ENCODE measurements at places on chromosomes 12 and 14. TPM values are rescaled to one million over a fixed set of nuclear protein-coding genes. Genes with fewer than 3 reads are reported as not detected.

Gene DHH
- 1.1 TPM for total RNA-seq

Gene NXPH4
- not detected for total RNA-seq

Gene VRTN
- total RNA-seq, result not detected

Gene LRP1-AS
- not detected for total RNA-seq

Gene DIO2
- total RNA-seq, result not detected

Gene SERPINA12
- not detected for total RNA-seq

Gene LUM
- total RNA-seq, result not detected

Gene MANSC1
- total RNA-seq, result 0.45 TPM

Gene OAS1
- total RNA-seq, result 3.4 TPM

DNA sequence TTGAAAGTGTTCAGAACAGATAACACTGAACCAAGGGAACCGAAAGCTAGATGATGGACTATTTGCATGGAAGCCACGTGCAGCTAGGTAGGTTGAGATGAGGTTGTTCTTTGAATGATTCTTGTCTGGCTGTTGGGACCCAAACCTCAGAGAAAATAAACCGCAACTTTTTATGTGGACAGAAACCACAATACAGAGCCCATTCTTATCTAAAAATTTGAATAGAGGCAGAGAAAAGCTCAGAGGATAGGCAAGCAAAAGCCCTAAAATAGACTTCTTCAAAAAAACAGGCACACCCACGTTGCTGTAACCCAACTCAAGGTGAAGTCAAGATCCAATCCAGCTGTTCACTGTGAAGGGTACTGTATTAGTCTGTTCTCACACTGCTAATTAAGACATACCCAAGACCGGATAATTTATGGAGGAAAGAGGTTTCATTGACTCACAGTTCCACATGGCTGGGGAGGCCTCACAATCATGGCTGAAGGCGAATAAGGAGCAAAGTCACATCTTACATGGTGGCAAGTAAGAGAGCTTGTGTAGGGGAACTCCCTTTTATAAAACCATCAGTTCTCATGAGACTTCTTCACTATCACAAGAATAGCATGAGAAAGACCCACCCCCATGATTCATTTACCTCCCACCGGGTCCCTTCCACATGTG lies 353.8 kb downstream of the AACS start:
- no peak overlapping the region for H3K4me3 ChIP-seq
- DNase-seq, result no peak
- no peak overlapping the region for H3K27ac ChIP-seq

- H3K36me3 ChIP-seq, result no peaks in the 10 kb centered on the region
- DNase-seq, result no peak
- H3K27ac ChIP-seq, result no peak overlapping the region
- no peak overlapping the region for H3K4me3 ChIP-seq
- H3K27me3 ChIP-seq, result peaks cover 2% of the 10 kb centered on the region
Measured at GRCh38 chr14:74526854-74527585, 33.5 kb downstream of the ISCA2 start.

DNA sequence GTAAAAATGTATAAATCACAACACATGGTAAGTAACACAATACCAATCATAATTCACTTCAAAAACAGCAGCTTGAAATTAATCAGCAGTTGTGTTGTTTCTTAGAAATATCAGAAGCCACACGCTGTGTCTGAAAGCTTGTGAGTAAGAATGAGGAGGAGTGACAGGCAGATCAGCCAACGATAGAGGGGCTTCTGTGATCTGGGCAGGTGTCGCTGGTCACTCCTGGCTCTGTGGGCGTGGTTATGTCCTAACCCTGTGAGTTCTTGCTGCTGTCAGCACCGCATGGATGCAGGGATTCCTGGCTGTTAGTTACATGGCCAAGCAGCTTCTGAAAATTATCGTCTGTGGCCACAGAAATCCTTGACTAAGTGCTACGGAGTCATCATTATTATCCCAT lies 123.4 kb downstream of the SLC25A47 start:
- no peak overlapping the region for H3K4me3 ChIP-seq
- no peaks in the 10 kb centered on the region for H3K27me3 ChIP-seq
- no peak for DNase-seq
- no peaks in the 10 kb centered on the region for H3K36me3 ChIP-seq

GRCh38 chr12:82745807-82746206 lies 59.1 kb downstream of the TMTC2 start:
- H3K4me3 ChIP-seq, result no peak overlapping the region
- no peaks in the 10 kb centered on the region for H3K27me3 ChIP-seq
- no peak for DNase-seq
- no peaks in the 10 kb centered on the region for H3K4me1 ChIP-seq

DNA sequence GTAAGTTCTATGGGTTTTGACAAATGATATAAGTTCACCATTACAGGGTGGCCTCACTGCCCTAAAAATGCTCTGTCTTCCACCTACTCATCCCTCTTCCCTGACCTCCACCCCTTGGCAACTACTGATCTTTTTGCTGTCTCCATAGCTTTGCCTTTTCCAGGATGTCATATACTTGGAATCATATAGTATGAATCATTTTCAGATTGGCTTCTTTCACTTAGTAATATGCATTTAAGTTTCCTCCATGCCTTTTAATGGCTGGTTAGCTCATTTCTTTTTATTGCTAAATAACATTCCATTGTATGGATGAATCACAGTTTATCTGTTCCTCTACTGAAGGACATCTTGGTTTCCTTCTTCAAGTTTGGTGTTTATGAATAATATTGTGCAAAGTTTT lies 14.0 kb upstream of the PEX5 start:
- H3K4me3 ChIP-seq, result no peak overlapping the region
- DNase-seq, result no peak
- no peaks in the 10 kb centered on the region for H3K4me1 ChIP-seq

DNA sequence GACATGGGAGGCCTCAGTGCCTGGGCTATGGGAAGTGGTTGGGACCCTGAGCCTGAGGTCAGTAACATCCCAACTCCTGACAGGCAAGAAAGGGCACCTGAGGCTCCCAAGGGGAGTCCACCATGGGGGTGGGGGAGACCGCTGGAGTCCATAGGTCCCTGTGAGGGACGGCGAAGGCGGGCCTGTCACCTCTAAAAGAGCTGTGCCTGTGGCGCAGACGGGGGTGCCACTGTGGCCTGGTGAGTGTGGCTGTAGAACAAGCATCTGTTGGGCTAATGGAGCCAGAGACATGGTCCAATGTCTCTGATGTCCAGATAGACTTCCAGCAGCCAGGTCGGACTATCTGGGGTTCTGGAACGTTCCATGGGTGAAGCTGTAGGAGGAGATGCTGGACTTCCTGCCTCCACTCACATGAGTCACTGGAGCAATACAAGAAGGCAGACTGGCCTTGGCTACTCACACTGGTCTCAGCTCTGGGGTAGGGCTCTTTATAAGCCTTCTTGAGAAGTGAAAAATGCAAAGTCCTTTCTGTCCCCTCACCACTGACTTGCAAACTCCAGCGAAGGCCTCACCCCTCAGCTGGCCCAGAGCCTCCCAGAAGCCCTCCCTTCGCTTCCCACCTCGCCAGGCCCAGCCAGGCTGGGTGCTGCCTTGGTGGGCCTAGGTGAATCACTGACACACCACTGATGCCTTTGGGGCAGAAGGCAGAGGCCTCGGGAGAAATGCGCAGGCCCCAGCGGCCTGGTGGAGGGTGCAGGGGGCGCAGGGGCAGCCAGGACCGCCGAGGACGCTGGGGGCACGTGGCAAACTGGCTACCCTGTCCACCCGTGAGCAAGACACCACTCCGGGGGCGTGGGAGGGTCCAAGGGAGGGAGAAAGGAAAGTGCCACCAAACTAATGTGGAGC lies 1.1 kb upstream of the TRAF3 start:
- H3K4me3 ChIP-seq, result peak overlapping the region; percentile 46
- H3K36me3 ChIP-seq, result peaks cover 3% of the 10 kb centered on the region
- peaks cover 54% of the 10 kb centered on the region for H3K4me1 ChIP-seq
- peak overlapping the region; percentile 92 for H3K27ac ChIP-seq
- H3K27me3 ChIP-seq, result no peaks in the 10 kb centered on the region
- no peak for DNase-seq

GRCh38 chr14:35299708-35300107 lies 7.5 kb downstream of the PSMA6 start:
- no peak overlapping the region for H3K4me3 ChIP-seq
- H3K4me1 ChIP-seq, result peaks cover 59% of the 10 kb centered on the region
- H3K36me3 ChIP-seq, result peaks cover 4% of the 10 kb centered on the region
- no peaks in the 10 kb centered on the region for H3K27me3 ChIP-seq
- peak overlapping the region; percentile 20 for H3K27ac ChIP-seq

GRCh38 chr12:96422192-96422591 lies 22.0 kb upstream of the CDK17 start:
- no peaks in the 10 kb centered on the region for H3K36me3 ChIP-seq
- DNase-seq, result no peak
- peaks cover 12% of the 10 kb centered on the region for H3K4me1 ChIP-seq
- H3K27ac ChIP-seq, result no peak overlapping the region
- no peak overlapping the region for H3K4me3 ChIP-seq

GRCh38 chr12:91978143-91978542 lies 167.5 kb downstream of the BTG1 start:
- H3K36me3 ChIP-seq, result no peaks in the 10 kb centered on the region
- DNase-seq, result peak; percentile 66
- no peak overlapping the region for H3K4me3 ChIP-seq
- peaks cover 24% of the 10 kb centered on the region for H3K4me1 ChIP-seq
- H3K27ac ChIP-seq, result peak overlapping the region; percentile 2
- H3K27me3 ChIP-seq, result no peaks in the 10 kb centered on the region

GRCh38 chr12:43969882-43970281 lies 134.0 kb downstream of the TMEM117 start:
- H3K36me3 ChIP-seq, result no peaks in the 10 kb centered on the region
- no peaks in the 10 kb centered on the region for H3K27me3 ChIP-seq
- H3K4me1 ChIP-seq, result no peaks in the 10 kb centered on the region
- no peak for DNase-seq

DNA sequence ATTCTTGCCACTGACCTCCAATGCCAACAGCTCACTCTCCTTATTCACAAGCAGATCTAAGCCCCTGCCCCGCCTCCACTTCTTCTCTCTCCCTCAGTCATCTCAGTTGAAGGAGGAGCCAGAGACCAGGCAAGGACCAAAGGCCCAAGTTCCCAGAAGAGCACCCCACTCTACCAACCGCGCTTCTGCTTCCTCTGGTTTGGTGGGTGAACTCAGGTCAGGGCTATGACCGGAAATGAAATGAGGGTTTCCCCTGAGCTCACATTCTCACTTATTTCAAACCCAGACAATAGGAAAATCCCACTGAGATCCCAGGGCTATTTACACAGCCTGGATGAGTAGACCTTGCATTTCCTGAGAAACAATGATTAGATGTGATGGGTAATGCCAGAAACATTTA lies 9.9 kb downstream of the DPF3 start:
- no peaks in the 10 kb centered on the region for H3K4me1 ChIP-seq
- H3K27ac ChIP-seq, result no peak overlapping the region
- no peak overlapping the region for H3K4me3 ChIP-seq
- H3K27me3 ChIP-seq, result no peaks in the 10 kb centered on the region
- no peaks in the 10 kb centered on the region for H3K36me3 ChIP-seq

DNA sequence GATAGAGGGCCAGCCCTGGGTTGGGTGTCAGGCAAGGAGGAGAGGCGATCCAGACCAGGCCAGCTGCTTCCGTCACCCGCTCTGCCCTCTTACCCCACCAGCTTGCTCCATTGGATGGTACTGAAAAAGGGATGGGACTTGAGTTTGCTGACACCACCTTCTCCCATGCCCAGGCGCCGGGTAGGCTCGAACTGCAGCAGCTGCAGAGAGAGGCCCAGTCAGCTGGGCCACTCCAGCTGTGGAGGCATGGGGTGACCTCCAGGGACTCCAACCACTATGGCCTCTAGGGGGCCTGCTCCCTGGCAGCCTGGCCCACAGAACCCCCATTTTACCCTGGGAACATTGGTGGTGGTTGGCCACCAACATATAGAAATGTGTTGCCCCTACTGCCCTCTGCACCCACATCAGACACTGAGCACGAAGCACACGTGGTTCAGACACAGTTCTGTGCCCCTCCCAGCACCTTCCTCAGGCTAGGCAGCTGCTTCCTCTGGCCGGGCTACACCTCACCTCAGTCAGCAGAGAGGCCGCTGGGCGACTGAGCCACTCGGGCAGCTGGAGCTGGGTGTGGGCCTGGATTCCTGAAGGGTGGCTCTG lies 16.0 kb downstream of the RPS6KL1 start:
- H3K4me1 ChIP-seq, result peaks cover 13% of the 10 kb centered on the region
- peaks cover 32% of the 10 kb centered on the region for H3K36me3 ChIP-seq
- H3K27ac ChIP-seq, result no peak overlapping the region
- DNase-seq, result no peak

All from CD4-positive, alpha-beta T cell (primary cell).